ENCODE measurements at places on chromosomes 4 and X.
A peak's percentile ranks its signal among the peaks of the same experiment; 100 is the strongest.

GRCh38 chr4:107837776-107838618, 13.3 kb downstream of the SGMS2 start:
- no peak for DNase-seq

DNA sequence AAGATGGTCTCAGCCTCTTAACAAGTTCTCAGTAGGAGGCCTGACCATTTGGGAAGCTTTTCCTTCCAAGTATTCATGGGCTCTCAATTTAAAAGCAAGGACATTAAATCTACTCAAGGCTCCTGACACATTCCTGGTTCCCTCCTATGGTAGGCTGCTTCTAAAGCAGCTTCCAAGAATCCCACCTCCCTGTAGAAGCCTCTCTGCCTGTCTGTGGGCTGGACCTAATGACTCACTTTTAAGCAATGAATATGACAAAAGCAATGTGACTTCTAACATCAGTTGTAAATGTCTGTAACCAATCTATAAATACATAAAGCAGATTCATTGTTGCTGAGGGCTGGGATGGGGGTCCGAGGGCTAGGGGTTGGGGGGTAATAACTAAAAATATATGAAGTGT, 99.5 kb upstream of the FAM9B start:
- no peak for DNase-seq

DNA sequence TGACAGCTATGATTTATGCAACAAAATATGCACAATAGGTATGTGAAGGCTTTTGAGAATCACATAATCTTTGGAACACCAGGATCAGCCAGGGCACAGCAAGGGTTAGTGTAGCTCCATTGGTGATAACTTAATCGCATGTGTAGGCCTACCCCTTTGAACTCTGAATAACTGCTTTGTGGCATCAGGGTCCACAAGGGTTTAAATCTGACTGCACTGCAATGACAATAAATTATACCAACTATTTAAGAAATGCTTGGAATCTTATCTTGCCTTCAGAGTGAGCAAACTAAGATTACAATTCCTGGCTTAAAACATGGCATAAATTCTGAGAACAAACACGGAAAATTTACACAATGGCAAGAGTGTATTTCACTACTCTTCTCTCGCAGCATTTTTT, 245.8 kb downstream of the FBXO8 start:
- DNase-seq, result no peak

DNA sequence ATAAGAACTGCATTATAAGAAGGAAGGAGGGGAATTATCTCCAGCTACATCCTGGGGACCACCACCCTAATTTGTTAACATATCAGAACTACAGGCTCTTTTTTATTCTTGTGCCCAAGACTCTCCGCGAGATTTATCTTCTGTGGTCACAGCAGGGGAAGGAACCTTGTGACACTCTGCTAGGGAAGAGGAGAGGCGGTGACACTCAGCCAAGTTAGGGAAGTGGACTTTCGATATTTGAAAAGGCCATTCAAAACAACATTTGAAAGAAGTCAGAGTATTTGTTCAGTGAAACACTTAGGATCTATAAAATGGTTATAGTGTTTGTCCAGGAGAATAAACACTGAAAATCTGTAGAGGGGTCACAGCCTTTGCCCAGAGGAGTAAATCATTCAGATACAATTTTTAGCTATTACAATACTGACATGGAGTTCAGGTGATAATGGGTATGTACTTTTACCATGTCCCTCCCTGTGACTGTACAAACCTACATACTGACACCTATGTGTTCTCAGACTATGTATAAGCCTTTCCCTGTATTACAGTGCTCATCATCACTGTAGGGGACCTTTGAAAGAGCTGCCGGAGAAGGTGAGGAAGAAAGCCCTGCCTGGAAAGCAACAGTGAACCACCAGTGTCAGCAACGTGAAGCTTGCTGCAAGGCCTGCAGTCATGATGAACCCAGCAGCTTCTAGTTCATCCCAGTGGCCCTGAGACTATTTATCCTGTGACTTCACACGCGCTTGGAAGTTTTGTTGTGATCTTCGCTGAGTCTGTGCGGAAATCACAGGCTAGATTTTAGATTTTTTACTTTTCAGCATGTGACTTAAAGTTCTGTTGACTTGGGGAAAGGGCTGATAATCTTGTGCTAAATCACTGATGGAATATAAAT, 8.5 kb upstream of the PTTG2 start:
- DNase-seq, result no peak

DNA sequence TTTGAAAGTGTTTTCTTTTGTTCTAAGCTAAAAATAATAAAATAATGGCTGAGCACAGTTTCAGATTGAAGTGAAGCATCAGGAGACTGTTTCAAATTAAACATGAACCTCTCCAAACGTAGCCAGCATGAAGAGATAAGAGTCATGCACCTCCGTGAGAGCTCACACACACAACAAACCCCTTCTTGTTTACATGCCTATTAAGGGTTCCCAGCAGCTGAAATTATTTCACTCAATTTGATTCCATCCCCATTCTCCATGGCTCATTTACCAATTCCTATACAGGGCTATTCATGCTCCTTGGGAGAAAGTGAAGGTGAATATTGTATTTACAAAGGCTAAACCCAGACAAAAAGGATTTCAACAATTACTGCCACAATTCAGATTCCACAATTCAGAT, 954.1 kb upstream of the INTU start:
- no peak for DNase-seq

GRCh38 chr4:40241941-40242340, 45.1 kb downstream of the RHOH start:
- DNase-seq, result peak; percentile 64

DNA sequence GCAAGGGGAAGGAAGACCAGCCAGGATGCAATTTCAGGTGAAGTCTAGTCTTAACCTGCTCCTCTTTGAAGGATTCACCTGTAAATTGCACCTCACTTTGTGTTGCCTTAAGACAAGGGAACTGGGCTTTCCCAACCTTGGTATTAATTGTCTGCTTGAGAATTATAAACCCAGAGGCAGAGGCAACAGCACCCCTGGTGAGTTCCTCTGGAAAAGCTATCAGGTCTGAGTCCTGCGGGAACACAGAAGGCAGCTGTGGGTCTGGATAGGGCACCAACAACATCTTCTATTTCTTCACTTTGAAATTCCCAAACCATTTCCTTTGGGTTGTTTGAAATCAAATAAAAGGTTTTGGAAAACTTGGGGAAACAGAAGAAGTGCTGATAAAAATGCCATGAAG, 109.2 kb upstream of the NPY2R start:
- DNase-seq, result no peak

DNA sequence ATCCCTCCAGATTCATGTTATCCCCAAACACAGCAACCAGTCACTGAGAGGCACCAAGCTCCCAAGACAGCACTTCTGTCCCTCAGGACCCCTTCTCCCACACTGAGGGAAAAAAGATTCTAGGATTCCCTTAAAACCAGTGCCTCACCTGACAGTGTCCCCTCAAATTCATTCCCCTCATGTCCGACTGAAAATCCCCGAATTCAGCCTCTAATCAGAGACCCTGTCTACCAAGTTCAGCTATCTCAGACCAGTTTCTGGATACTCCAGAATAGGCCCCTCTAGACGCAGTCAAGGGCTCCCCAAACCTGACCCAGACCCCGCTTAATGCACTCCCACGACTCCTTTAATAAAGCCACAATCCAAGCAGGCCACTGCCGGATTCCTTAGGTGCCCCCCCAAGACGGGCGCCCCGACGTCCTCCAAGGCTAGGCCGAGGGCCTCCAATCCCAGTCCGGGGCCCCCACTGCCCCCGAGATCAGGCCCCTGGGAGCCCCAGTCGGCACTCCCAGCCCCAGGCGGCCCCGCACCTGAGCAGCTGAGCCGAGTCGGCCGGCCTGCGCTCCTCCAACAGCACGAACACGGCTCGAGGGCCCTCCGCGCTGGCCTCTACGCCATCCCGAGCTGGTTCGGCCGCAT, 457 bp downstream of the TFE3 start:
- no peak for DNase-seq

- no peak for DNase-seq
Observed at GRCh38 chr4:140126261-140126660, 27.7 kb downstream of the MAML3 start.

DNA sequence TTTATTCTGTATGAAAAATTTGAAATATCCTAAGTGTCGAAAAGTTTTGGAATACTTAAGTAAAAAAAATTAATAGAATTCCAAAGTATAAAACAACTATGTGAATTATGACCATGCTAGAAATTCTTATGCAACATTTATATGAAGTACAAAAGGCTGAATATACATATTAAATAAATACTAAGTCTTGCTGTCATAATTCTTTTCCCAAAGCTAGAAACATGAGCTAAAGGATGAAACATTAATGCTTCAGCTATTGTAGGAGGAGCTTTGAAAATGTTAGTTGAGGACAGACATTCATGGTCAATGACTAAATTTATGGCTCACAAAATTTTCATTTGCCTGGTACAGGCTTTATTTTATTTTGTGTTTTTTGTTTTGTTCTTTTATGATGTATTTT, 207.3 kb downstream of the GABRB1 start:
- DNase-seq, result no peak

- no peak for DNase-seq
Observed at GRCh38 chrX:125520029-125520428, 200.4 kb downstream of the TEX13C start.

- DNase-seq, result no peak
Observed at GRCh38 chr4:52265781-52266525, 214.8 kb downstream of the SPATA18 start.

GRCh38 chr4:45036677-45037076, 310.3 kb upstream of the GNPDA2 start:
- DNase-seq, result no peak

DNA sequence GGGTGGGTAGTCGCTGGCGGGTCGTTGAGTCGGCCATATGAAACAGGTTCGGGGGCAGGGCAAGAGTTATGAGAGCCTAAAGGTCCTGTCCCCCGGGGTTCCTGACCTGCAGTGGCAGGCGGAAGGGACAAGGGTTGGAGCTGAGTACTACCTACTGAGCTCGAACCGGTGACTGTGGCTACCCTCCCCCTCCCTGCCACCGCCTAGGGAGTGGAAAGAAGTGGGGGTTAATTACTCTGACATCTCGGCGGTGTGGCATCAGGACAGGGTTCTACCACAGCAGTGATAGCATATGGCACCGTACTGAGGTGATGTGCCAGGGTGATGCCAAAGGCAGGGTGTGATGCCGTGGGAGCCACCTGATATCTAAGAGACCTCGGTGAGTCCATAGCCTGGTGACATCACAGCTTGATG, 307 bp downstream of the ATG4A start:
- no peak for DNase-seq

DNA sequence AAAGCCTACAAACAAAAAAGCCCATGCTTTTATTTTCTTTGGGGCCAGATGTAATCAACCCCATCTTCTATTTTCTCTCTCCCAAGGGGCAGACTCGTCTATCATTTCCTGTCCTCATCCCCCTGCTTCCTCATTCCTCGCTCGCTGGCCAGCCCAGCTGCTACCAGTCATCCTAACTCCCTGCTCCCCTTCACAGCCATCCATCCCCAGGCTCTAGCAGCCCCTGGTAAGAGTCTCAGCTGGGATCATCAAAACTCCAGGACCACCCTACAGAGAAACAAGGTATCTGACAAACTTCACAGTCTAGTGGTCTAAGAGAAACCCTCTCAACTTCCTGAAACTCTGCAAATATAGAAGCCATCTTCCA, 23.6 kb downstream of the SH3KBP1 start:
- no peak for DNase-seq

- DNase-seq, result no peak
Observed at GRCh38 chr4:84937381-84937977, 29.0 kb downstream of the WDFY3 start.

GRCh38 chr4:182519528-182519927, 276.3 kb downstream of the TENM3 start:
- no peak for DNase-seq

DNA sequence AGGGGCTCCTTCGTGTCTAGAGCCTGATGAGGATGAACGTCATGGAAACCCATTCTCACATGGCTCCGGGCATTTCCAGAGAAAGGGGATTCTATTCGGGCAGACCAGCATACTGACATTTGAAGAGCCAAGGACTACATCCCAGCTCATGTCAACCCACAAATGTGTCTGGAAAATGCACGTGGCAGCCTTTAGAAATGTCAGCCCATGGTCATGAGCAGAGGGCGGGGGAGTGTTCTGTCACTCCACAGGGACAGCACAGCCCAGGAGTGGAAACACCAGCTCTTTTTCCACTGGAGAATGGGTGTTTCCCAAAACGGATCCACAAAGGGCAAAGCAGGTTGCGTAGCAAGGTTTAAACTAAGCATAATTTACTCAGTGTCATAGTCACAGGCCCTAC, 207.0 kb downstream of the BCOR start:
- no peak for DNase-seq

- no peak for DNase-seq
Observed at GRCh38 chr4:97498875-97499274, 644.4 kb downstream of the STPG2 start.

DNA sequence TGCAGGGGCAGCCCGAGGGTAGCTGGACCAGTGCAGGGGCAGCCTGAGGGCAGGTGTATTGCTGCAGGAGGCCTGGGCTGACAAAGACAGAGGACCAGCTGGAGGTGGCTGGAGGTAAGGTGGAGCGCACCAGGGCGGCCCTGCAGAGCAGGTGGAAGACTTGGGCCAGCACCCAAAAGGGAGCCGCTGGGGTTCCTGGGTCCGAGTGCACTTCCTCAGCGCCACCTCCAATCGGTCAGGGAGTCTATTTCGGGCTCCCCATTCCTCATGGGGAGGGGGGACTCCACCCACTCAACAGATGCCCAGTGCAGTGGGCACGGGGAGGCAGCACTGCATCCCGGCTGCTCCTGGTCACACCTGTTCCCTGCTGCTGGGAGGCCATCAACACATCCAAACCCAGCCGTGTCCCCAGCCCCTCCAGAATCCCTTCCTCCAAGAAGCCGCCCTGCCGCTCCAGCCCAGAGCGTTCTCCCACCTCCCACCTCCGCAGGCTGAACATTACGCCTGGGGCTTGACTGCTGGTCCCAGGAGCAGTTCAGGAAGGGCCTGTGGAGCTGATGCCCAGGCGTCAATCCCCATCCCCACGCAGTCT, 1.5 kb downstream of the LRPAP1 start:
- no peak for DNase-seq

GRCh38 chr4:107497054-107497453, 223.0 kb downstream of the PAPSS1 start:
- no peak for DNase-seq

- no peak for DNase-seq
Observed at GRCh38 chr4:2058264-2059045, 672 bp upstream of the NAT8L start.

GRCh38 chrX:9729171-9729885, 36.3 kb downstream of the GPR143 start:
- DNase-seq, result no peak

Data from CD4-positive, alpha-beta T cell treated with Interleukin-2 at 100 ng/mL for 4 hours (primary cell).